ENCODE measurements at places on chromosomes 3 and 15.

- DNase-seq, result no peak
Measured at GRCh38 chr15:70249616-70250015, 151.9 kb upstream of the TLE3 start.

GRCh38 chr3:13501958-13502790 is 22.1 kb downstream of the HDAC11 start:
- DNase-seq, result no peak

GRCh38 chr15:62142736-62143135 is 22.3 kb downstream of the C2CD4B start:
- DNase-seq, result no peak

DNA sequence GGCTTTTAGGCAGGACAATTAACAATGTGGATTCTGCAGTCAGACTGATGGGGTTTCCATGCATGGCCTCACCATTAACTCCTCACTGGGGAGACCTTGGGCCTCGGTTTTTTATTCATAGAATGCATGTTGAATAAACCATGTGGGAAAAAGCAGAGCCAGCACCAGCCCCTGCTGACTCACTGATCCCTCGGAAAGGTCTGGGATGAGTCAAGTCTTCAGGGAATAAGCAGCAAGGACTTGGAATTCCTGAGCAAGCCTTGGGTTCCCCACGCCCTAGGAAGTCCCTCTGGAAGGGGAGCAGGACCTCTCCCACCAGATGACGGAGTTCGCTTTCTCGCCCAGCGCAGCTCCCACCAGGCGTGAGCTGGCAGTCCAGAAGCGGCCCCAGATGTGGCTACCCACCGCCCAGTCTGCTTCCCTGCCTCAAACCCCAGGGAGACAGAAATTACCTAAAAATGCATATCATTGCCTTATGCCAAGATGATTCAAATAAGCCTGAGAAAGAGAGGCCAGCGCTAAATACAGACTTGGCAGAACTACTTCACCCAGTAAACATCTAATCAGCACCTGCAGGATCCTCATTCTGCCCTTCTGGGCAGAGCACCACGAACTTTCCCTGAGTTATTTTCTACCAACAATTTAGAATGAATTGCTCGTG is 45.4 kb downstream of the BTD start:
- DNase-seq, result no peak

GRCh38 chr15:98369081-98369716 is 279.1 kb upstream of the IGF1R start:
- no peak for DNase-seq

DNA sequence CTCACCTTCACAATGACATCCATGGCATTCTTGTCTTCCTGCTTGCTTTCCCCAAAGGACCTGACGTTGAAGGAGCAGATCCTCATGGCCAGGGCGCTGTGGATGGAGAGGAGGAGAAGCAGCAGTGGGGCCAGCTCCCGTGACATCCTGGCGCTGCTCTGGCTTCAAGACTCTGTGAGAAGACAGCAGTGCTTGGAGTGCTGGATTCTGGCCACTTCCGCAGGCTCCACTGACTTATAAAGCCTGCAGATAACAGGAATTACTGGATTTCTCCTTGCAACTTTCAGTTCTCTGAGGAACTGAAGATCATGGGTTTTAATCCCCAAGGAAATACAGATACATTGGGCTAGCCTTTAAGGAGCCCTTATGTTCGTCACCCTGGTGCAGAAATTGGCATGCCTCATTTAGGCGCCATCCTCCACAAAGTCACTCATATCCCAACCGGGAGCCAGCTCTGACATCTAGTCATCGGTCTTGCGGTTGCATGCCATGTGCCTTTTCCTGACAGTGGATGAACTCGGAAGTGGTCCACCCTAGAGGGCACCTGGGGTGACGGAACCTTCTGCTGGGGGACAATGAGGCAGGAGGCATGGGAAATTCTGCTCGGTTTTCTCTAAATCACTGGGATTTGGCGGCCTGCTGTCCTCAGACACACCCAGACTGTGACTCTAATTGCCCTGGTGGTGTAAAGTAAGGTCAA is at the start of gene DNASE1L3:
Gene DNASE1L3 (minus strand): TSS at position 212 of the 700 bp plus-strand sequence. CDS start 66 bp downstream, at position 146.
- no peak for DNase-seq

- no peak for DNase-seq
Measured at GRCh38 chr3:184807549-184807948, 4.4 kb upstream of the VPS8 start.

DNA sequence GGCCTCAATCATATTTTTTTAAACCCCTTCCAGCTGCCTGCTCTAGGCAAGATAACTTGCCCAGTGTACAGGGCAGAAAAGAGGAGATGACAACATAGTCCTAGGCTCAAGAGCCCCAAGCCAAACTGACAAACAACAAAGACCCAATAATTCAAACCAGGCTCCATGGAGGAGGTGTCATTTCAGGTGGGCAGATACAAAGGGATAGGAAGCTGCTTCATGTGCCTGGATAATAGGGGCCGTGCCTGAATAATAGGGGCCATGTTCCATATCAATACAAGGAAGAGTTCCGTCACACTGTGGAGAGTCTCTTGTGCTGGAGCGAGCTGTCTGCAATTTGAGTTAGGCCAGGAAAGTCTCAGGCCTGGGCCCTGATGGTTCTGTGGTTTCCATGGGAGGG is 35.4 kb upstream of the TRIM71 start:
- no peak for DNase-seq

- no peak for DNase-seq
Measured at GRCh38 chr3:139619484-139619883, 58.3 kb downstream of the NMNAT3 start.

DNA sequence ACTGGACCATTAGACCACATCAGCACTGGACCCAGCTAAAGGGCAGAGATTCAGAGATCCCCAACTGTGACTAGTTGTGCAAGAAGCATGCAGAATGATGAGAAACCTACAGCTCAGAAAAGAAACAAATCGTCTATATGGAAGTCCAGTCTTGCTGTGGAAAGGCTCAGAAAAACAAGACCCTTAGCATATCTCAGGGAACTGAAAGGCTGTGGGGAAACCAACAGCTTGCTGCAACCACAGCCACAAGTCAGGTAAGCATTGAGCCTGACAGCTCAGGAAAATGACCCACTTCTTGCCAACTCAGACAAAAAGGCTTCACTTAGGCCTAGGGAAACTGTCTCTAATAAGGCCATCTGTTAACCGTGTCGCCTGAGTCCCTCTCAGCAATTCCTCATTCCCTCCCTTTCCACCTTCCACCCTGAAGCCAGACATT is 145.6 kb downstream of the LSAMP start:
- no peak for DNase-seq

GRCh38 chr3:72151465-72152238 is 366.7 kb upstream of the PROK2 start:
- DNase-seq, result no peak

DNA sequence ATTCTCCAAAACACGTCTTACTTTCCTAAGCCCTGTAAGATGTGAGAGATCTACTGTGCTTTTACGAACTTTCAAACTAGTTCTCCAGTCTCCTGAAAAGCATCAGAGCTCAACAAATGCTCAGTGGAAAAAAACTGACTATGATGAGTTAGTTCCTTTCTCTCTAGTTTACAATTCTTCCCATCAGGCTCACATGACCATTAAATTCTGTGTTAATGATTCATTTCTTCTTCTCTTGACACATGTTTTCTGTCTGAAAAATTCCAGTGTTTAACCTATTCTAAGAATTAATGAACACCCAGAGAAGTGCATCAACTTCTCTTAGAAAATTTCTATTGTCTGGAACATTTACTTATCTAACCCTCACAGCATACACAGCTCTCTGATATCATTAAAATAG is 844.3 kb downstream of the SI start:
- no peak for DNase-seq

- DNase-seq, result no peak
Measured at GRCh38 chr3:28290863-28291300, 49.5 kb downstream of the CMC1 start.

DNA sequence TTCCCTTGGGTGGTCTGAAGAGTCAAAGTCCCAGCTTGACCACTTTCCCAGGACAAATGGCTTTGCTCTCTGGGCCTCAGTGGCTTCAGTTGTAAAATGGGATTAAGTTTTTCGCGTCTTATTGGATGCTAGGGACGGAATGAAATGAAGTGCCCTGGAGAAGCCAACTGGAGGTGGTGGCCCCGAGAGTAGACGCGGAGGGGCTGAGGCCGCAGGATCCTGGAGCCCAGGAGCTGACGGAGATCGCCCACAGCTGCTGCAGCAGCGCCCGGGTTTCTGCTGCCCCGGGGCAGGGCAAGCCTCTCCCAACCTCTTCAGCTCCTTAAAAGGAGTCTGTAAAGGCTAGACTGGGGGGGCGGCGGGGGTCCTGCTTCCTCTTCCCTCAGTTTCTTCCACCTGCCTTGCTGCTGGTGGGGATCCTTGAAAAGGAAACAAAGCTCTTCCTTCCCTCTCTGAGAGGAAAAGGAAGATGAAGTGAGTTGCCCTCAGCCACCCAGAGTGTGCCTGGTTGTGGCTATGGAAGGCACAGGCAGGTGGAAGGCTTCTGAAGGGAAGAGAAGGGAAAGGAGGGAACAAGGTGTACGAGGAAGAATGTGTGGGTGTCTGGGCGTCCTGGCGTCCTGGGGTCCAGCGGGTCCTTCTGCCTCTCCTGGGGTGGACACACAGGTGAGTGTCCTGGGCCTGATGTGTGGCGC is 967 bp upstream of the BNC1 start:
- DNase-seq, result no peak

DNA sequence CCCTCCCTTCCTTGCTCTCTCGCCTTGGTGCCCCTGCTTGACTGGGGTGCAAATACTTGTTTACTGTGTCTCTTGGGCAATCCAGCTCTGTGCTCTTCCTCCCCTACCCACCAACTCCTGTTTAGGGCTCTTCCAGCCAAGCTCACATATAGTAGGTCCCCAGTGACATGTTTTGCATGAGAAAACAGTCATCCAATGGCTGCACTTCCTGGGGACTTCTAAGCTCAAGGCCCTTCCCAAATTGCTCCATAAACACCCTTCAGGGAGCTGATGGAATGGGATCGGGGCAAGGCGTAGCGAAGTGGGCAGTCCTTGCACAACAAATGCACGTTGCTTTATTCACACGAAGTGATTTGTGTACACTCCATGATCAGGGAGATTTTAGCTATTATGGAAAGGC is 9.4 kb upstream of the COPG1 start:
- no peak for DNase-seq

DNA sequence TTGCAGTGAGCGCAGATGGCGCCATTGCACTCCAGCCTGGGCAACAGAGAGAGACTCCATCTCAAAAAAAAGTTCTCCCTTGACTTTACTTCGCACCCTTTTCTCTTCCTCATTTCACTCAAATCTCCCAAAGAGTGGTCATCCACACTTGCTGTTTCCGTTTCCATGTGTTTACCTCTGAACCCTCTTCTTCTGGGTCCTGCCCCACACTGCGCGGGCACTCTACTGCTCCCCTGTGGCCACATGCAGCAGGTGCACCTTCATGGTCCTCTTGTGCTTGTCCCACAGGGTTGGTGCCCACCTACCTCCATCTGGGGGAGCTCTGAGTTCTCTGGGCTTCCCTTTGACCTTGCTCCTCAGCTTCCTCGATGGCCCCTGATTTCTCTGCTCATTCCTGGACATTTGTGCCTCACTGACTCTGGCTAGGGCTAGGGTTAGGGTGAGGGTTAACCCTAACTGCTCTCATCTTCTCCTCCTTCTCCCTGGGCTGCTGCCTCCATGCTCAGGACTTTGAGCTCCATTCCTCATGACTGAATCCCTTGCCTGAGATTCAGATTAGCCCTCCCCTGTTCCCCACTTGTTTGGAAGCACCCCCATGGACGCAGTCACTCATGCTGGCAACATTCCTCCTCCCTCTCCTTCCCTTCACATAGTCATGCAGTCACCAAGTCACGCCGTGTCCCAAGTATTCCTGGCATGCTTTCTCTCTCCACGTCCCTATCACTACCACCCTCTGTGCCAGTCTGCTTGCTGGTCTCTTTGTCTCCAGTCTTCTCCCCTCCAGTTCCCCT is 26.6 kb upstream of the KY start:
- peak; percentile 2 for DNase-seq

GRCh38 chr3:123708531-123708930 is 123.7 kb upstream of the HACD2 start:
- DNase-seq, result no peak

GRCh38 chr15:28913171-28913765 is 27.5 kb downstream of the APBA2 start:
- no peak for DNase-seq

- no peak for DNase-seq
Measured at GRCh38 chr15:63759752-63760151, 74.0 kb downstream of the HERC1 start.

DNA sequence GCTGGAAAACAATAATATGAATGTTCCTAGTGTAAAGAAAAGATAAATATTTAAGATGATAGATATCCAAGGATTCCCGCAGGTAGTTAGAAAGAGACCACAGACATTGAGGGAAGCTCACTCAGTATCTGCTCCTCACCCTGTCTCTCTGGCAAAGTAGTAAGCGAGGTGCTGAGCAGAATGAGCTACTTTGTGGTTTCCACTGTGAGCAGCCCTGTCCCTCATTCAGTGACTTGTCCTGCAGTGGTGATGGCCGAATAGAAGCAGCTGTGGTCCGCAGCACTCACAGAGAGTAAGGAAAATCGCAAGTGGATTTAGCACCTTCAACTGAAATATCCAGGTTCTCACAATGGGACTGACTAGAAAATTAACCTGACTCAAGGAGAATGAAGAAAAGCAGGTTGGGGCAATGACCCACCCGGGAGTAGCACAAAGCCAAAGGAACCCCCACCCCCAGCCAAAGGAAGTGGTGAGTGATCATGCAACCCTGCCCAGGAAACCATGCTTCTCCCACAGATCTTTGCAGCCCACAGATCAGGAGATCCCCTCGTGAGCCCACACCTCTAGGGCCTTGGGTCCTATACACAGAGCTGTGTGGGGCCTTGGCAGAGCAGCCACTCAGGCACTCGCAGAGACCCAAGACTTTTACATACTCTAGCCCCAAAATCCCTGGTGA is 21.8 kb upstream of the SLC25A38 start:
- DNase-seq, result peak; percentile 68
